ENCODE measurements at places on chromosomes 5 and 9.

GRCh38 chr9:113738893-113739604, 137.1 kb upstream of the ZNF618 start:
- DNase-seq, result no peak

DNA sequence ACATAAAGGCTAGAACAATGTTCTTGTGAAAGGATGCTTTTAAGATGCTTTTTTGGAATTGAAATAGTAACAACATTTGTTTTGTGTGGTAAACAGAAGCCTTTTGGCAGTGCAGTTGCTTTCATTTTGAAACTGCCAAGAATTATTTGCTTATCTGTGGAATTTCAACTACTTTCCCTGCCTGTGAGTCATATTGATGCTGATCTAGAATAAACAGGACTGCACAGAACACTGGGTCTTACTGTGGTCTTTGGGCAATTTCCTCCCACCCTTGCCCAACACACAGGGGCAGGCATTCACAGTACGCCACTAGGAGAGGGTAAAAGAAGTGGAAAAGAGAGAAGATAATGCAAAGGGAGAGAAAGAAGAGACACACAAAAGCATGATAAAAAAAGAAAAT, 483.7 kb downstream of the ELAVL2 start:
- peak; percentile 10 for DNase-seq

GRCh38 chr9:108720191-108720642, 135.6 kb downstream of the ACTL7B start:
- DNase-seq, result no peak

DNA sequence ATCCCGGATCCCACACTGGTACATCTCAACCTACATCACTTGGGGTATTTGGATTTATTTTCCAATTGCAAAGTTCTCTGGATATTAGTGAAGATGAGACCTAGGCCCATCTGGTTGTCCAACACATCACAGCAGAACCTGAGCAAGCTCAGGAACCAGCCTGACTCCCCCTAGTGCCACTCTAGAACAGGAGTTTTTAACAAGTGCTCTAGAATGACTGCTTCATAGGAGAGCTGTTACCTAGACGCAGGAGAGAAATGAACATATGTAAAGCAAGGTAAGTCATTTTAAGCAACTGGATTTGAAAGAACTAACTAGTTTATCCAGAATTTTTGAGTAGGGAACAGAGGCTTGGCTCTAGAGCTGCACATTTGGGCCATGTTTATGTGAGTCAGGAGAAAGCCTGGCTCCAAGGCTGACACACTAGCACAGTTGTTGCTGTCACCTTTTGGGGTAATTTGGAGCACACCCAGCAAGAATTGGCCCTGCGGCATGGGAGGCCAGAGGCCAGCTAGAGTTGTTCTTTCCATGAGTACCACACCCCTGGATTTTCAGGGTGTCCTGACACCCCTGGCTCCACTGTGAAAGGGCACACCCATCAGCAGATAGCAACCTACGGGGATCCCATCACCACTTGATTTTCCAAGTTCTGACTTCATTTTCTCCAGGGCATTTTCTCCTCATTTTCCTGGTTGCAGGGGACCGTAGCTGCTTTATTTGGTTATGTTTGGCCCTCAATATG, 110.9 kb upstream of the LPAR1 start:
- no peak for DNase-seq

DNA sequence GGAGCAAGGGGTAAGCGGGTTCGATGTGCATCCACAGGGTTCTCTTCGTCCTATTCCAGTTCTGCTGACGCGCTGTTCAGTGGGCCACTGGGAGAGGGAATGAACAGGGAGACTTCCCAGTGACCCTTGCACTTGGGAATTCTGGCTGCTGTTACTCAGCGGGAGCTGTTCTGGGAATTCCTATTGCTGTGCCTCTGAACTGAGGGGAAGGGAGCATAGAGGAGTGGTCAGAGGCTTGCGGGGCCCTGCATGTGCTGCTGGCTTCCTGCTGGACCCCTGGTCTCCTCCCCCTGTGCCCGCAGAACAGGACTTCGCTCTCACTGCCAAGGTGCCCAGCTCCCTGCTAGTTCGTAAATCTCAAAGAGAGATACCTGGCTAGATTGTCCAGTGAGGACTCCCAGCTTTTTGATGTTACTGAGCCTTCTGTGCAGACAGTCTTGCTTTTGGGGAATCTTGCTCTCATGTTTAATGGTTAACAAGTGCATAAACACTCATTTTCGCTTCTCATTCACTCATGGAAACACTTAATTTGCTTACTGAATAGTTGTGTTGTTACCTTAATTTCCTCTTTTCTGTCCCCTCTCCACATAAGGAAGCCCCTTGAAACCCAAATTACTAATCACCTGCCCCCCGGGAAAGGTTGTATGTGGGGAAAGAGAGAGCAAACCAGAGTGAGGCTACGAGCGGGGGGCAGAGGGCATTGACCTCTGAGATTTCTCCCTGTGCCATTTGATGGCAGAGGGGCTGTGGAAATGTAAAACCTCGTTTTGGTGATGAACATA, 5.9 kb downstream of the TRIO start:
- no peak for DNase-seq

- no peak for DNase-seq
These were observed 215.8 kb upstream of the DAB2 start for GRCh38 chr5:39640552-39640951.

DNA sequence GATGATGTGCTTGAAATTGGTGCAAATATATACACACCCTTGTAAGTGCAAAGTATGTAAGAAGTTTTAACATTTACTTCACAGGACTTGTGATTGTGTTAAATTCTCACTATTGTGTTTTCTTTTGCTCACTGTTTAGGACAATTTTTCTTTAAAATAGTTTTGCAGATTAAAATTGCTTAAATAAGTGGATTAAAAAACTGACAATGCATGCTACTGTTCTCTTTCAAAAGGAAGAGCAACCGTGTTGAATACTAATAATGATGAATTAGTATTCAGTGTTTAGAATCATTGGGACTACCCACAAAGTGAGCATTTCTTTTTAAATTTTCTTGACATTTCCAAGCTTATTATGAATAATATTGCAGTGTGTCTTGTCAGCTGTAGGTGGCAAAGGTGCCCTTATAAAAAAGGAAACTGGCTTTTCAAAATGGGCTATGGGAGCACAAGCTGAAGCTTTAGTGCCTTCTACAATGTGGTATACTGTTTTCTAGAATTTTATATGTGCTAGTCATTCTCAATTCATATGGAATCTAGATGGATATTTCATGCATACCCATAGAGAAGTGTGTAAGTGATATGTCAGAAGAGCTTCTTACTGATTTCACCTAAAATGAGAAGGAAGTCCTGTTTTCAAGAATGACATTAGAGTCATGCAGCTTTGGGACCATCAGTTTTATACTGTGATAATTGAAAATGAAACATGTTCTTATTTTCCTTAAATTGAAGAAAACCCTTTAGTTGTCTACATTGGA, 35.4 kb downstream of the SREK1 start:
- DNase-seq, result no peak

DNA sequence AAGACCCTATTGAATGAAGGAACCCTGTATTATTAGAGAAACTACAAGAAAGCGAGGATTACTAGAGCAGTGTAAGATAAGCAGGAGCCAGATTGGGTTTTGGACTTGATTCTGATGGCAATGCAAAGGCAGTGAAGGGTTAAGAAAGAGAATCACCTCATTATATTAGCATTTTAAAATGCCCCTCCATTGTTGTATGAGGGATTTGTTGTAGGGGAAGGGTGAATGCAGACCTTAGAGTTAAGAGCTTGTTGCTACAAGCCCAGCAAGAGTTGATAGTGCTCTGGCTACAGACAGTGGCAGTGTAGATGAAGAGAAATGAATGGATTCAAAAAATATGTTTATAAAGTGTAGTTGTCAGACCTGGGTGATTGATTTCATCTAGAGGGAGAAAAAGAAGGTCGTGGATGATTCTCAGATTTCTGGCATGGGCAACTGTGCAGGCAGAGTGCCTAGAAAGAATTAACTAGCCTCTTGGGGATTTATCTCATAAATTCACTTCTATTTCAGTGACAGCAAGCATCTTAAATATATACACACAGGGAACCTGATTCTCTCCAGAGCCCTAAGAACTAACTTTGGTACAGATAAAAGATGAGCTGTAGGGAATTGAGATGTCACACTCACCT, 344.8 kb downstream of the ARRDC3 start:
- no peak for DNase-seq

DNA sequence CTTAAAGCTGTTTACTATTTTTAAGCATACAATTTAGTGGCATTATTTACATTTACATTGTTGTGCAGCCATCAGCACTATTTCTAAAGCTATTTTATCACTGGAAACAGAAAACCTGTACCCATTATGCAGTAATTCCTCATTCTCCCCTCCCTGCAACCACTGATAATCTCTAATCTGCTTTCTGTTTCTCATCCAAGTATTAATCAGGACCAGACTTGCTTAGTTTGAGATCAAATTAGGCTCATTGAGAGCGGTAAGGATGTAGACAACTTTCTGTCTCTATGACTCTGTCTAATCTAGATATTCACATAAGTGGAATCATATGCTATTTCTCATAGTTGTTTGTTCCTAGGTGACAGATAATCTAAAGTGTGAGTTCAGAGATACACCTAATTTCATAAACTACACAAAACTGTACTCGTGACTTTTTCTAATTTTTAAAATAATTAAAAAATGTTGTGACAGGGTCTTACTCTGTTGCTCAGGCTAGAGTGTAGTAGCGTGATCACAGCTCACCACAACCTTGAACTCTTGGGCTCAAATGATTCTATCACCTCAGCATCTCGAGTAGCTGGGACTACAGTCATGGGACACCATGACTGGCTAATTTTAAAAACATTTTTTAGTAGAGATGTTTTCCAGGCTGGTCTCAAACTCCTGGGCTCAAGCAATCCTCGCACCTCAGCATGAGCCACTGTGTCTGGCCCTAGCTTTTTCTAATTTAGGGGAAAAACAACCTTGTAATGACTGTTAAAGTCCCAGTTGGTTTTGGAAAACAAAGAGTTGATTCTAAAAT, 37.6 kb downstream of the BDP1 start:
- DNase-seq, result no peak

DNA sequence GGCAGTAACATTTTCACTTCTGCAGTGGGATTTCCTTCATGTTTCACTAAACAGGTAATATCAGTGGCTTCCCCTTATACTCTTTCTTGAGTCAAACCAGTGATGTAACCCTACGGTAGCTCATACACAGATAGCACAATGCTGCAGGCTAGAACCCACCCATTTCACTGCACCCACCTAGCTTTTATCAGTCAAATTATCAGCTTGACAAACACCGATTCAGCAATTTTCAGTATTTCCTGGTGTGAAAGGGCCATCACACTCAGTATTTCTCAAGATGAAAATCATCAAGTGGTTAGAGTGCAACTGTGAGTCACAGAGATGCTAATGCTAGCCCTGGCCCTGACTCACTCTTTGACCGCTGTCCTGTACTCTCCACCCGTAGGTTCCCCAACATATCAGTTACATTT, 242.3 kb upstream of the PTGER4 start:
- DNase-seq, result no peak

GRCh38 chr9:83209188-83209731, 146.3 kb upstream of the RASEF start:
- DNase-seq, result no peak

DNA sequence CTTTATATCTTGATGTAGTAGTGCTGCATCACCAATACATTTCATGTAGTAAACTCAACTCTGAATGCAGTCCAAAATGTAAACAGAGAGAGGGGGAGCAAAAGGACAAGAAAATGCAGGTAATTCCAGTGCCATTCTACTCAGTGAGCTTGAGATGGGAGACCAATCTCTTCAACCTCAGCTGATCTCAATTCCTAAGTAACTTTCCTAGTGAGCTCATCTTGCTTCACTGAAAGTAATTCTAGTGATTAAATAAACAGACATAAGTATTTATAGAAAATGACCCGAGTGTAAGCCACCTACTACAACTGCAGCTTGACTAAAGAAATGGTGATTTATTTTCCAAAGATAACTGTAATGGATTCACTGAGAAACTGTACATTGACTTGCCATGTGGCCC, 424.5 kb downstream of the DMRT2 start:
- no peak for DNase-seq

- no peak for DNase-seq
These were observed 10.1 kb downstream of the LHFPL2 start for GRCh38 chr5:78638423-78638822.

DNA sequence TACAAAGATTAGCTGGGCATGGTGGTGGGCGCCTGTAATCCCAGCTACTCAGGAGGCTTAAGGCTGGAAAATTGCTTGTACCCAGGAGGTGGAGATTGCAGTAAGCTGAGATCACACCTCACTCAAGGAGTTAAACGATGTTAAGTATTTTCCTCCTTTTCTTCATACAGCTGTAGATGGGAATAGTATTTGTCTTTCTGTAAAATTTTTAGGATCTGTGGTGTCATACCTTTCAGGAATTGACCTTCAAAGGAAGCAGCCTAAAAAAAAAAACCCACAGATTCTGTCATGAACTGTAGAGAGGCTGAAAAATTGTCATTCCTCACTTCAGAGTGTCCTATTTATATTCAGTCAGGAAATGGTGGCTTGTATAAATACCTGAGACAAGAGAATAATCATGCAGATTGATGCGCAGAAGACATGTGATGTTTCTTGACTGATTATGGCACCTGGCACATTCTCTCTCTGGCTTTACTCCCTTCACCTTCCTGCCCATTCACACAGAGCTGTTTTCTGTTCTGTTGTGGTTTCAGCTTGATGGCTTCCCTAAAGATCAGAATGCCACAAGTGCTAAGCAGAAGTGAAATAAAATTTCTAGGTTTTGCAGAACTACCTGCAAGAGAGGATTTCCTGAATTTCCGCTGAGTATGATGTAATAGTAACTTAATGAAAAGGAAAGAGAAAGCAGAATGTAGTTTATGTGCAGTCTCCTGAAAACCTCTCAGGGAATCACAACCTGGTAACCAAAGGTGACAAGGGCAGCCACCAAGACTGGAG, 3.8 kb downstream of the IFNA1 start:
- peak; percentile 88 for DNase-seq

Measured in RPMI8226 (cell line).